MM.1S (cell line): ENCODE measurements at places on chromosomes 7 and 10.

GRCh38 chr10:73627300-73627699 is 14.0 kb downstream of the MYOZ1 start:
- no peak for DNase-seq

DNA sequence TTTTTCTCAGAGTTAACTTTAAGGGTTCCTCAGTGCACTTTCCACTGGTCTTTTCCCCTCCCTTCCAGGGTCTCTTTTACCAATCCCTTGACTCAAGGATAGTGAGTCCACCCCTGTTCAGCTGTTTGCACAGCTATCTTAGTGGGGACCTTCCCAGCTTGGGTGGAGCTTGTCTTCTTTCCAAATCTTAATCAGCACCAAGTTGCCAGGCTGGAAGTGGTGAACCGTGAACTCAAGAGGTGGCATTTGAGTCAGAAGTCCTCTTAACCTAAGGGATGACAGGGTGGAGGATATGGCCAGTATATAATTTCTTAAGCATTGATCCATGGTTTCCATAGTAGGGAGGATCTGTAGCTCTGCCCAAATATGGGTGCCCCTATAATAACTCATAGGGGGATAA is 25.0 kb downstream of the MAPK8 start:
- DNase-seq, result no peak

DNA sequence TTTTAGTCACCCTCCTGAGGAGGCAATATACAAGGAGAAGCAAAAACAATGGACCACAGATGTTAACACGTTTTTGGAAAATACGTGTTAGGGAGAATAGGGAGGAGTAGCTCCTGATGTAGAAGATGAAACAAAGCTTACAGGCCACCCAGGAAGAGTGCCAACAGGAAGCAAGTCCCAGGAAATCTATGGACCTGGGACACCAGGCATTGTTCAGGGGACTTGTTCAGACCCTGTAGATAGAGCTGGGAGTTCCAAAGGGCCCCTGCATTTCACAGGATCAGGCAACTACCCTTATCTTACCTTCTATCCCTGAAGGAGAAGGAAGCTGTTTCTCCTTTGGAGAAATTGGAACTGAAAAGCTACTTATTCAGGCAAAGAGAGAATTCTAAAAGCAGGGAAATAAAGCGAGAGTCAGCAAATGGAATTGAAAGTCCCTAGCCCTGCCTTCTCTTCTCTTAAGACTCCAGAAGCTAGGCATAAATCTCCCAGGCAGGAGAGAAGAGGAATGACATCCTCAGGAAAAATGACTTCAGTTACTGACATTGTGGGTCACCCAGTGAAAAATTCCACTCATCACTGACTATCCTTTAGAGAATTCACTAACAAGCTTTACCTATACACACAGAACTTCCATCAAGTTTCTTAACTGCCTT is 77.7 kb upstream of the FAM3C start:
- no peak for DNase-seq

GRCh38 chr7:7996568-7996967 is 28.0 kb downstream of the GLCCI1 start:
- DNase-seq, result peak; percentile 45

- DNase-seq, result no peak
Observed at GRCh38 chr10:5534051-5534821, 9.5 kb downstream of the CALML3 start.

- DNase-seq, result no peak
Observed at GRCh38 chr7:132511921-132512320, 64.3 kb downstream of the PLXNA4 start.

DNA sequence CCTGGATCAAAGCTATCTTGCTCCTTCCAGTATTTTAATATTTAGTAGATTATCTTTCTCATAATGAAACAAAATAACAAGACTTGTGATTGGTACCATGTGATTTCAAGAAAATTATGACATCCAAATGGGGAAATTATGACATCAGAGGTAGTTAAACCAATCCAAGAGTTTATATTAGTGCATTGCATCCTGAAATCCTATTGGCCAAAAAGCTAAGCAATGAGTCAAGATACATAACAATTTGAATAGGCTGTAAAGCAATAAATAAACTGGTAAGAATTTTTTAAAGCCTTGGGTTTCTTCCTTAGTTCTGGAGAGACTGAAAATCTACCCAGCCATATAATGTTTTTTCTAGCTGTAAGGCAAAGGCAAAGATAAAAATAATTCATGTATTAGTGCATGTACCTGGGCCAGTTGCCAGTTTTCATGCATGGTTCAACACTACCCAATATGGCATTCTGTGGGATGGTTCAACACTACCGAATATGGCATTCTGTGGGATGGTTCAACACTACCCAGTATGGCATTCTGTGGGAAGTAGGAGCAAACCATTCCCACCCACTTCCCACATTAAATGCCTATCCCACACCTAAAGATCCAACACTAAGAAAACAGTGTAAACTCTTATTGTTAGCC is at the start of gene RNF148:
Gene RNF148, minus strand, starts transcription at position 51 of the 639 bp plus-strand sequence. CDS start 172 bp downstream, outside the sequence.
- DNase-seq, result no peak

DNA sequence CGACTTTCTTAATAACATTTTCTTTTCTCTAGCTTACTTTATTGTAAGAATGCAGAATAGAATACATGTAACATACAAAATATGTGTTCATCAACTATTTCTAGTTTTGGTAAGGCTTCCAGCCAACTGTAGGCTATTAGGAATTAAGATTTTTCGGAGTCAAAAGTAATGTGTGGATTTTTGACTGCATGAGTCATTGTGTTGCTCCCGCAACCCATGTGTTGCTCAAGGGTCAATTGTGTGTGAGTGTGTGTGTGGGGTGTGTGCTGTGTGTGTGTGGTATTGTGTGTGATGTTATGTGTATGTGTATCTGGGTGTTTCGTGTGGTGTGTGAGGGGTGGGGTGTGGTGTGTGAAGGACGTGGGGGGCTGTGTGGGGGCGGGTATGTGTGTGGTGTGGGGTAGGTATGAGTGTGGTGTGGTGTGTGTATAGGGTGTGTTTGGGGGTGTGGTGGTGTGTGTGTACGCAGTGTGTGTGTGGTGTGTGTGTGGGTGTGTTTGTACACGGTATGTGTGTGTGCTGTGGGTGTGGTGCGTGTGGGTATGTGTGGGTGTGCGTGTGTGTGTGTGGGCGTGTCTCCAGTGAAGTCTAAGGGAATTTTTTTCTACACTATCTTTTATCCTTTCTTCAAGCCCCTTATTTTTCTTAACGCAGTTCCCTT is 60.5 kb downstream of the RSU1 start:
- no peak for DNase-seq

- DNase-seq, result no peak
Observed at GRCh38 chr7:82506702-82507101, 63.1 kb upstream of the CACNA2D1 start.

GRCh38 chr10:61476529-61476928 is 23.3 kb upstream of the TMEM26 start:
- no peak for DNase-seq

- peak; percentile 97 for DNase-seq
Observed at GRCh38 chr7:55533050-55533728, 39.1 kb downstream of the VOPP1 start.

DNA sequence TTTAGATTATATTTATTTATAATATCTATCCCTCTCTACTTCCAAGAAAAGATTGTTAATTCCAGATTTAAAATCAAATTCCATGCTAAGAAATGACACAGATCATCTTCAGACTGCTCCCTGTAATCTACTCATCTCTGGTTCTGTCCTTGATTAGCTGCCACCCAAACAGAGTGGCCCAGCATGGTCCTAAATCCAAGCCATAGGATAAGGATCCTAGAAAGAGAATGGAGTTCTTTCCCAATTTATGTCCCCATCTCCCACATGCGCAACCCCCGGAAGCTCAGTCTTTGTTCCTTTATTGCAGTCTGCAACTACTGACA is 23.4 kb upstream of the HDAC9 start:
- DNase-seq, result no peak

GRCh38 chr10:124214610-124215375 is 121.4 kb upstream of the CHST15 start:
- DNase-seq, result no peak

DNA sequence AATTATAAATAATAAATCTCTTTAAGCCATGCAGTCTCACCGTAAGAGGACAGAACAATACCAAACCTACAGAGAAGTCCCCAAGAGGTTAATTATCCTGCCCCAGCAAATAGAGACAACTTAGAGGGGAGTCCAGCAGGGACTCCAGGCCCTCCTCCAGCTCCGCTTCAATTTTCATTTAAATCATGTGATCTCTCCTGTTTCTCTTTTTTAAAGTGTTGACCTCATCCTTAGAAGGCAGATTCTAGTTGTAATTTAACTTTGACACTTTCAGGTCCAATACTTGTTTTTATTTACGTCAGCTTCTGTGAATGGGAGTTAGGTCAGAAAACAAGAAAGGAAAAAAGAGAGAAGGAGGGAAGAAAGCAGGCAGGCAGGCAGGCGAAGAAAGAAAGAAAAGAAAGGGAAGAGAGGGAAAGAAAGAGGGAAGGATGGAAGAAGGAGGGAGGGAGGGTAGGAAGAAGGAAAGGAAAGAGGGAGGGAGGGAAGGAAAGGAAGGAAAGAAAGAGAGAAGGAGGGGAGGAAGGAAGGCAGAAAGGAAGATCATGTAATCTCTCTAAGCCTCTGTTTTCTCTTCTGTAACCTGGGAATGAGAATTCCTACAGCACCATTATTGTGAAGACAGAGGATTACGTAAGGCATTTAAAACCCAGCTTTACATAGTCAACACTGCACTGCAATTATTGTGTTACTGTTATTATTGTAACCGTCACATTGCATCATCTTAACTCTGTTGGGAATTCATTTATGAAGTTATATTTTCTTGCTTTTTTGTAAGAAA is 227.7 kb downstream of the SKIDA1 start:
- no peak for DNase-seq

DNA sequence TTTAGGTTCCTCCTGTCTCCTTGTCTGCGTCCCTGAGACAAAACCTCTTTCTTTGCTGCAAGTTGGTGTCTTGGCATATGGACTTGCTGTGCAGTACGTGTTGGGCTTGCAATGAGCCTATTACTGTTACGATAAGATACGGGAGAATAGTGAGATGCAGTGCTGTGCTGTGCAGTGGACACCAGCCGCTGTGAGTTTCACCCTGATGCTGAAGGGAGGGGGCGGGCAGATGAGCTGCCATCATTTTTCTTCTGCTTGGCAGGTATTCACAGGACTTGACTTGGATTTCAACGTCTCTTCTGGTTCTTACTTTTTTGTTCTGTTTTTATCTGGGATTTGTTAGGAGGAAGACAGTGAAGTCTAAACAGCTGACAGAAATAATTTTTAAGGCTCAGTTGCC is 257.1 kb upstream of the PITRM1 start:
- DNase-seq, result no peak

DNA sequence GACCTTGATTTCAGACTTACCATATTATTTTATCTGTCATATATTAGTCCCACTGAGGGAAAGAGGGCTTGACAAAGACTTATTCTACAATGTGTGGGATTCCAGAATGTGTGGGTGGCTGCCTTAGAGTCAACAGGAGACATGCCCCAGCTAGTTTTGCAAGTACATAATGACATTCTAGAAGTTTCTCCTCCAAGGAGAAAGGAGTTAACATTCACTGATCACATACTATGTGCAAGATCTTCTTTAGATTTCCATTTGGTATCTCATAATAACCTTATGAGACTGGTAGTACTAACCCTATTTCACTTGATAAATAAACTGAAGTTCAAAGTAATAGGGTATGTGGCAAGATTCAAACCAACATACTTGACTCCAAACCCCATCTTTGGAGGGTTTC is 25.2 kb downstream of the IRF5 start:
- DNase-seq, result no peak

GRCh38 chr10:88071879-88072278 is 208.5 kb downstream of the PTEN start:
- DNase-seq, result no peak

GRCh38 chr10:102268375-102268888 is 23.1 kb downstream of the GBF1 start:
- no peak for DNase-seq

GRCh38 chr10:126294451-126294850 is 93.8 kb downstream of the ADAM12 start:
- DNase-seq, result no peak

DNA sequence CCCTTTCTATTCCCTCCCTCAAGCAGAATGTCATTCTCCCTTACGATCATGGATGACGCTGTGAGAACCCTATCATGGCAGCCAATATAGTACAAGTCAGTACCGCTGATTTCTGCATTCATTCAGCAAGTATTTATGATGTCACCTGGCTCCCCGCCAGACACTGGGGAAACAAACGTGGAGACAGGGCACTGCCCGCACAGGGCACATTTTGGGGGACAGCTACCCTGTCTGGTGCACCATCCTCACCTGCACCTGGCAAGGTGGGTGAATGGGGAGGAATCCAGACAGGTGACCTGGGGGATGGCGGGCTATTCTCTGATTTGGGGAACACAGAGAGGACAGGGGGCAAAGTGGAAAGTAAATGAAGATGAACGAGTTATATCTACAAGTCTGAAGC is 28.4 kb downstream of the MKI67 start:
- no peak for DNase-seq

DNA sequence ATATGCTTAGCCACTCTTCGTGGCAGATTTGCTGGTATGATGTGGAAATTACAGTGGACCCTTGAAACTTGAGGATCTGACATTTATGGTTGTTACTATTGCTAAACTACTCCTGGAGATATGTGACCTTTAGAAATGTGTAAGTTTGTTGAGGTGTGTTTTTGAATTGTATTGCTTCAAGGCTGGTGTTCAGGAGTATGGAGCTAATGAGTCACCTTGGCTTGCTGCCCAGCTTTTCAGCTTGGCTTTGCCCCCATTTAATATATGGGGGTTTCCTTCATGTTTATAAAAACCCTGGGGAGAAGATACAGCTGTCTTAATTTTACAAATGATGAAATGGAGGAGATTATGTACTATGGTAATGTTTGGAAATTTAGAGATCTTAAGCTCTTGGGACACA is 11.6 kb downstream of the HBP1 start:
- DNase-seq, result no peak

DNA sequence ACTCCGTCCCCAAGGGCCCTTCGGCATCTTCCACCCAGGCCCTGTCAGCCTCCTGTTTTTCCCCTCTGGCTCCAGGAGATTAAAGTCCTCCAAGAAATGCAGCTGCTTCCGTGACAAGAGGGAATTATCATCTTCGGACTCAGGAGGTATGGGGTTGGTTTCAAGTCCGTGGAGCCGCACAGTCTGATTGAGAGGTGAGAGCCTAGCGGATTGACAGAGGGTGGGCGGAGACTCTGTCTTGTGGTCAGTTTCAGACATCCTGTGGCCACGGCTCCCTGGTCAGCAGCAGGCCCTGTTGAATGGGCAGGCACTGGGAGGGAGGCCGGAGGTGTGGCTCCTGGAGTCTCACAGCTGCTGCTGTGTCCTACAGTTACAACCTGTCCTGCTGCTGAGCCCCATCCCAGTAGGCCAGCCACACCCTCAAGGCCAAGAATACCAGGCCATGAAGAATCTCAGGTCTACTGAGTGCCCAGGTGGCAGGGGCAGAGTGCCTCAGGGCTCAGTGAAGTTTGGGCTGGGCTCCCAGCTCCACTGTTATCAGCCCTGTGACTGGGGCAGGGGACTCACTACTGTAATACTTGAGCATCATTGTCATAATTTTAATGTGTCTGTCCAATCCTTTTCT is 49.3 kb upstream of the ZNF716 start:
- no peak for DNase-seq
